ENCODE measurements at places on chromosomes 16 and 17.

- peak; percentile 40 for DNase-seq
Measured at GRCh38 chr17:49659661-49660382, 18.1 kb downstream of the SPOP start.

DNA sequence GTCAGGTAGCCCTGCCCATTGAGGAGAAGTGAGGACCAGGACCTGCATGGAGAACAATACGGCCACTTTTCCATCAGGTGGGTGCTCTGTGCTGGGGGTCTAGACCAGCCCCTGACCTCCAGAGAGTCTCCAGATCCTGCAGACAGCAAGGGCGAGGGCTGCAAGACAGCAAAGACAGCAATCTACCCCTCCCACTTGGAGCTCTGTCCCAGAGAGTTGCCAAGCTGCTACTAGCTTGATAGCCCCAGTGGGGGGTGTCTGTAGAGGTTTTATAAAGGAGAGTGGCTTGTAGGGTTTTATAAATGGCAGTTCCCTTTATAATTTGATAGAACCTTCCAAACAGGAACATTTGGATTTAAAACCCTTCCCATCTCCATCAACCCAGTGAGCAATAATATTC is 16.7 kb upstream of the SLFN11 start:
- no peak for DNase-seq

GRCh38 chr17:72434581-72434980 is 313.8 kb downstream of the SOX9 start:
- DNase-seq: no peak

DNA sequence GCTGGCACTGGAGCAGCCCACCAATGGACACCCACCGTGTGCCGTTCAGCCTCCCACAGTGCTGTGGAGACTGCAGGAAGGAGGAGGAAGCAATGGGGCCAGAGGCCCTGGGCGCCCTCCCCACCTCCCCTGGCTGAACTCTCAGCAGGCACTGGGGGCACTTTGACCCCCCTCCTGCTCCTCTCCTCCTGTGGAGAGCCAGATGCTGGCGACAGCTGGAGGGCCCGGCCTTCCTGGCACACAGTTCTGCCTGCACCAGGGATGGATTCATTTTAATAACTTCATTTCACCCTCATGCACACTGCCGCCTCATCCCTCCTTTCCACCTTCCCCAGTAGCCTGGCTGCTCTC is 6.0 kb downstream of the NXPH3 start:
- no peak for DNase-seq

DNA sequence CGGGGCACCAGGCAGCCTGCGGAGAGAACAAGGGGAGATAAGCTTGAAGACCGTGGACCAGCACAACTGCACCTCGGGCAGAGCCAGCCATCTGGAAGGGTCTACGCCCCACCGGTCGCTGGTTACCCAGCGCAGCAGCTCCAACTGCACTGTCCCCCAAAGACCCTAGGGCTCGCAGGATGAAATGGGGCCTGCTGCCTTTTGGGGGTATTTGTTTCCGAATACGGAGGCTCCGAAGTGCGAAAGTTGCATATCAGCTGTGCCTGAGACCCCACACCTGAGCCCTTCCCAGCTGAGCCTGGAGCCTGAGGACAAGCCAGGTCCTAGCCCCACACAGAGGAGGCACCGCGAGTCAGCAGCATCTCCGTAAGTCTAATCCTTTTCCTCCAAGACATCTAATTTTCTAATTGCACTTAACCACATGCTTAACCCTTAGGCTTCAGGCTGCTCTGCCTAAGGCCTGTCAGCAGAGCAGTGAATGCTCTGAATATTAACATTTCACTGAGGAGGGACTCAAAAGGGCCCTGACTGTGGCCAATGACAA is 4.0 kb downstream of the KIFC3 start:
- DNase-seq: no peak

All from GM12865 (cell line).